ENCODE measurements at places on chromosomes 1 and 21. TPM values are rescaled to one million over a fixed set of nuclear protein-coding genes. Genes with fewer than 3 reads are reported as not detected.

Gene DYNLT4
- not detected for total RNA-seq

DNA sequence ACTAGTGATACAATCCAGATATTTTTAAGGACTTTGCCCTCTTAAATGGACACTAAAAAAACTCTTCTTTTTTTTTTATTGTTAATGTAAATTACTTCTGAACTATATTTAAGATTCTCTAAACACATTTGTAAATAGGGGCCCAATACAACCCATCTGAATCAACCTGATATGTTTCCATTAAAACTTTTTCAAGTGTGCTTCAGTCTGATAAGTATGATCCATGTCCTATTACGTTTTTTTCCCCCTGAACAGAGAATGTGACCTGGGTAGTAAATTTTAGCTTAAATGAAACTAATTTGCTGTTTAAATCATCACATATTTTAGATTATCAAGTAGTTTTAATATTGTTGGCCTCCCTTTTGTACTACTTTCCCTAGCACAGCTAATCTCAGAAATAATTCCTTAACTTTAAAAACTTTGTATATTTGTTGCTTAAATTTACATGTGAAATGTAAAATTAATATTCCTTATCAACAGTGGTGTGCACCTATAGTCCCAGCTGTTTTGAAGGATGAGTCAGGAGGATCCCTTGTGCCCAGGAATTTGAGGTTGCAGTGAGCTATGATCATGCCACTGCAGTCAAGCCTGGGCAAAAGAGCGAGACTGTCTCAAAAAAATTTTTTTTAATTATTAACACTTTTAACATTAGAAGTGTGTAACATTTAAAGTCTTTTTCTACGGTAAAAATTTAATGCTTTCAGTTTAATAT lies 3.0 kb upstream of the PKN2 start:
- DNase-seq: no peak

Gene KIF26B
- 4.0 TPM for total RNA-seq

Gene FBLIM1
- total RNA-seq: 22.4 TPM

- DNase-seq: peak; percentile 44
These were observed 49.3 kb downstream of the STX6 start for GRCh38 chr1:180973369-180973768.

DNA sequence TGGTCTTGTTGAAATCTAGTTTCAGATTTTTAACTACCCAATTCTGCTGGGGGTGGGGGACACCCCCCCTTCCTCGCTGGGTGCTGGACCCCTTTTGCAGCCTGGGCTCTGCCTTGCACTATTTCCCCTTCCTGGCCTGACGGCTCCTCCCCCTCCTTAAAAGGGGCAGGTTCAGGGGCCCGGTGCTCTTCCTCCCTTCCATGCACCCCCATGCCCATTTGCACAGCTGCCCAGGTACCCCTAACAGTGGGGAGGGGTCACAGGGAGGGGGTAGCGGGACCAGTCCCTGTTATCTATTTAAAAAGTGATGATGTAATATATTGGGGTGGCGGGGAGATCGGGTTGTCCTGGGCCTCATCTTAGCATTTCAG lies 15.3 kb downstream of the ZBTB7B start:
- no peak for DNase-seq

DNA sequence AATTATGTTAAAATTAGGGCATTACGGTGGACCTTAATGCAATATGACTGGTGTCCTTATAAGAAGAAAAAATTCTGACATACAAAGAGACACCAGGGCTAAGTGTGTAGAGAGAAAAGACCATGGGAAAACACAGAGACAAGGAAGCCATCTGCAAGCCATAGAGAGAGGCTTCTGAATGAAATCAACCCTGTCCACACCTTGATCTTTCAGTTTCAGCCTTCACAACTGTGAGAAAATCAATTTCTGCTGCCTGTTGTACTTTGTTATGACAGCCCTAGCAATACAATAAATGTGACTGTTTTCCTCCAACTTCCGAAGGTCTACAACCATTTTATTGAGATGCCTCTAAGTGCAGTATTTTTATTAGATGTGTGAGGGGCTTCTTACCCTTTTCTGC lies 1407.2 kb downstream of the MRPL39 start:
- DNase-seq: no peak
